Neural crest cell (in vitro differentiated cells): ENCODE measurements at places on chromosomes 6 and 20. TPM values are rescaled to one million over a fixed set of nuclear protein-coding genes. Genes with fewer than 3 reads are reported as not detected.
A peak's percentile ranks its signal among the peaks of the same experiment; 100 is the strongest.

DNA sequence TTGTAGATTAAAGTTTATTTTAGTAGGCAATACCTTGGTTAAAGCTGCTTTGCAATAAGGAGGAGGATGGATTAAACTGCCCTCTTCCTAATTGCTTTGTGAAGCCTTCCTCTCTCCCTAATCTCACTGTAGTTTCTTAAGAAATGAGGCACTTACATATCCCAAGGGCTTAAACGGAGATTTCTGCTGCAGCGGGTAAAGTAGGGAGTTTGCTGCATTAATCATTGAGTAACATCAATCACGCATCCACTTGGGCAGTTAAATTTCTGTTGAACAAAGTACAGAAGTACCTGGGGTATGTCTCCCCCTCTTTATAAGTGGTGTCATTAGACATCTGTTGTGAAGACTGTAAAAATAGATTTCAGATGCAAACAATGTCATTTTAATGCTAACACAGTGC lies 29.5 kb upstream of the ARID1B start:
- no peak overlapping the region for H3K27ac ChIP-seq
- H3K4me1 ChIP-seq = no peaks in the 10 kb centered on the region
- DNase-seq = no peak
- no peak overlapping the region for H3K4me3 ChIP-seq

- no peaks in the 10 kb centered on the region for H3K27me3 ChIP-seq
- H3K36me3 ChIP-seq = no peaks in the 10 kb centered on the region
- H3K27ac ChIP-seq = peak overlapping the region; percentile 21
- DNase-seq = no peak
- H3K4me1 ChIP-seq = peaks cover 6% of the 10 kb centered on the region
Observed at GRCh38 chr20:8809107-8809953, 259.6 kb upstream of the PLCB4 start.

DNA sequence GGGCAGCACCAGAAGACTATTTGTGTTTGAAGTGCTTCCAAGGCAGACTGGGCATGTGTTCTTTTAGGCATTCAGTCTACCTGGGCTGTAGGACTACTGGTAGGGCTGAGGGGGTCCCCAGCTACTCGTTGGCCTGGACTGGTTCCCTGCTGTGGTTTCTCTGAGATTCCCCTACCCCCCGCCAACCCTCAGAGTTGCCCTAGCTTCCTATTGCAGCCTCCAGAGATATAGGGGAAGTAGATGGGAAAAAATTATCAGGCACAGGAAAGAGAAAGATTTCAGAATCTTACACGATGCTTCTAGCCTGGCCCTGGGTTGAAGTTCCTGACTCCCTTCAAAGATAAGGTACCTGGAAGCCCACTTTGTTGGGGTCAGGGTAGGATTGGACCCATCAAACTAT lies 22.5 kb downstream of the BRPF3 start:
- H3K4me3 ChIP-seq = no peak overlapping the region
- peak overlapping the region; percentile 57 for H3K27ac ChIP-seq
- H3K4me1 ChIP-seq = no peaks in the 10 kb centered on the region

GRCh38 chr6:497258-497657 lies 105.7 kb downstream of the IRF4 start:
- DNase-seq = no peak
- H3K36me3 ChIP-seq = peaks cover 25% of the 10 kb centered on the region
- H3K4me1 ChIP-seq = no peaks in the 10 kb centered on the region
- H3K27me3 ChIP-seq = no peaks in the 10 kb centered on the region
- H3K27ac ChIP-seq = no peak overlapping the region

- peaks cover 10% of the 10 kb centered on the region for H3K4me1 ChIP-seq
- peaks cover 12% of the 10 kb centered on the region for H3K36me3 ChIP-seq
- DNase-seq = no peak
- no peak overlapping the region for H3K4me3 ChIP-seq
- no peak overlapping the region for H3K27ac ChIP-seq
- no peaks in the 10 kb centered on the region for H3K27me3 ChIP-seq
Observed at GRCh38 chr6:142444376-142444775, 142.6 kb downstream of the ADGRG6 start.

Gene SMLR1
- total RNA-seq = not detected in 2 replicates

Gene ZSCAN16
- total RNA-seq = 11.1 and 11.8 TPM in 2 replicates

- H3K4me3 ChIP-seq = peak overlapping the region; percentile 80
- no peak for DNase-seq
- H3K27me3 ChIP-seq = peaks cover 25% of the 10 kb centered on the region
- peaks cover 13% of the 10 kb centered on the region for H3K4me1 ChIP-seq
- no peak overlapping the region for H3K27ac ChIP-seq
Observed at GRCh38 chr6:7050004-7050403, 57.8 kb upstream of the RREB1 start.

DNA sequence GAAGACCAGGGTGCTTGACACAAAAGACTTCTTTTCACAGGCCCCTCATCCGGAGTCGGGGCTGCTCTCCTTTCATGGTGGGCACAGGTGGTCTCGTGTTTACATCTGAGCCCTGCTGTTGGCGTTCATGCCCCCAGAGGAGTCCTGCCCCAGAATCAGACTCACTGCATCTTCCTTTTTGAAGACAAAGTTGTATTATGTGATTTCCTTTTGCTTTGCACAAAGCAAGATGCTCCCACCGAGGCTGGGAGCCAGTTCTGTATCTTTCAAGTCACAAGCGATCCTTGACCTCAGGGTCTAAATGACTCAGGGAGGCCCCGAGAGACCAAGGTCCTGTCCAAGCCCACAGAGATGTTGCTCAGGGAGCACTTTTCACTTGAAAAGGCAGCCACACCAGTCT lies 330.5 kb downstream of the THBS2 start:
- no peak overlapping the region for H3K4me3 ChIP-seq
- peaks cover 2% of the 10 kb centered on the region for H3K36me3 ChIP-seq
- DNase-seq = no peak
- no peaks in the 10 kb centered on the region for H3K27me3 ChIP-seq

Gene JPH2
- total RNA-seq = 0.07 TPM in 1 of 2 replicates, not detected in the other

Gene ISM1
- 0.33 and 0.34 TPM in 2 replicates for total RNA-seq

- H3K27ac ChIP-seq = peak overlapping the region; percentile 68
- no peak for DNase-seq
- H3K36me3 ChIP-seq = peaks cover 2% of the 10 kb centered on the region
- no peaks in the 10 kb centered on the region for H3K27me3 ChIP-seq
- H3K4me1 ChIP-seq = peaks cover 15% of the 10 kb centered on the region
Observed at GRCh38 chr6:14472986-14473337, 355.4 kb downstream of the CD83 start.

GRCh38 chr20:22909436-22909835 lies 125.7 kb upstream of the SSTR4 start:
- no peak overlapping the region for H3K4me3 ChIP-seq
- H3K27ac ChIP-seq = no peak overlapping the region
- H3K27me3 ChIP-seq = peaks cover 24% of the 10 kb centered on the region
- no peaks in the 10 kb centered on the region for H3K4me1 ChIP-seq
- DNase-seq = no peak
- H3K36me3 ChIP-seq = peaks cover 4% of the 10 kb centered on the region

Gene SYNDIG1
- total RNA-seq = 0.49 and 0.75 TPM in 2 replicates

Gene SRMS
- not detected in 2 replicates for total RNA-seq

GRCh38 chr6:134322216-134322615 lies 4.3 kb upstream of the SGK1 start:
- H3K27ac ChIP-seq = no peak overlapping the region
- no peak overlapping the region for H3K4me3 ChIP-seq
- no peak for DNase-seq
- H3K27me3 ChIP-seq = peaks cover 32% of the 10 kb centered on the region
- peaks cover 12% of the 10 kb centered on the region for H3K4me1 ChIP-seq

Gene FRK
- 0.11 and 0.12 TPM in 2 replicates for total RNA-seq

DNA sequence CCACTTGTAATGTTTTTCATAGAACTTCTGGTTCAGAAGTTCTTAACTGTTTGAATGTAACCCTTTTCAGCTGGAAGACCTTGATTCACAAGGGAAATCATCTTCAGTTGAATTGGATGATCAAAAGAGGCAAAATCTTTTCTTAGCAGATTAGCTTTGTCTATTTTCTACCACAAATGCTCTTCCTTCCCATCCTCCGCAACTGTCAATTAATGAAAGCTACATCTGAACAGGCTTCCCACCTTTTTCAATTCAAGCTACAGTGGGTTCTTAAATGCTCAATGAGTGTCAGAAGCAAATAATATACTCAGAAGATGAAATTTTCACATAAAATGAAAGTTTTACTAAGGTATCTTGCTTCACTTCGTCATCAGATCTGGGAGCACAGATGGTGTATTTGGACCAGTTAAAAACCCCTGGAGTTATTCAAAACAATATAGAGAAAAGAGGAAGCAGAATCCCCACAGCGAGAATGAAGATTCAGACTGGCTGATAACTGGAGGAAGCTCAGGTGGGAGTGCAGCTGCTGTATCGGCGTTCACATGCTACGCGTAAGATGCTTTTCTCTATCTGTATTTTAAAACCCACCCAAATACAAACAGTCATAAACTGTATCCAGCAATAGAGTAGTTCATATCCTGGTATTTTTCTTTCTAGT lies 19.4 kb downstream of the QRSL1 start:
- DNase-seq = no peak
- H3K4me1 ChIP-seq = no peaks in the 10 kb centered on the region
- no peaks in the 10 kb centered on the region for H3K27me3 ChIP-seq
- peaks cover 21% of the 10 kb centered on the region for H3K36me3 ChIP-seq
- H3K4me3 ChIP-seq = no peak overlapping the region
- no peak overlapping the region for H3K27ac ChIP-seq

GRCh38 chr6:53441761-53442160 lies 93.0 kb upstream of the ELOVL5 start:
- no peaks in the 10 kb centered on the region for H3K36me3 ChIP-seq
- peaks cover 27% of the 10 kb centered on the region for H3K4me1 ChIP-seq
- no peak overlapping the region for H3K27ac ChIP-seq
- no peak for DNase-seq
- no peak overlapping the region for H3K4me3 ChIP-seq

GRCh38 chr20:57941604-57942381 lies 232.0 kb upstream of the PMEPA1 start:
- no peak overlapping the region for H3K4me3 ChIP-seq
- H3K4me1 ChIP-seq = no peaks in the 10 kb centered on the region
- peaks cover 2% of the 10 kb centered on the region for H3K27me3 ChIP-seq
- no peak for DNase-seq
- H3K36me3 ChIP-seq = no peaks in the 10 kb centered on the region
- peak overlapping the region; percentile 81 for H3K27ac ChIP-seq

- H3K27ac ChIP-seq = no peak overlapping the region
- peaks cover 14% of the 10 kb centered on the region for H3K4me1 ChIP-seq
- H3K36me3 ChIP-seq = no peaks in the 10 kb centered on the region
Observed at GRCh38 chr6:5468586-5468985, 207.3 kb downstream of the FARS2 start.

Gene PROKR2
- not detected in 2 replicates for total RNA-seq

GRCh38 chr6:32982702-32983492 lies 14.5 kb downstream of the BRD2 start:
- H3K4me1 ChIP-seq = peaks cover 19% of the 10 kb centered on the region
- peaks cover 21% of the 10 kb centered on the region for H3K36me3 ChIP-seq
- H3K27me3 ChIP-seq = peaks cover 15% of the 10 kb centered on the region
- no peak overlapping the region for H3K27ac ChIP-seq
- DNase-seq = no peak

Gene OSER1
- 26.6 and 29.8 TPM in 2 replicates for total RNA-seq

GRCh38 chr6:11161031-11161956 lies 49.8 kb upstream of the ERVFRD-1 start:
- no peaks in the 10 kb centered on the region for H3K36me3 ChIP-seq
- H3K4me3 ChIP-seq = no peak overlapping the region
- peaks cover 33% of the 10 kb centered on the region for H3K4me1 ChIP-seq
- H3K27ac ChIP-seq = peak overlapping the region; percentile 55
- no peak for DNase-seq

Gene SALL4
- 90.7 and 91.1 TPM in 2 replicates for total RNA-seq

DNA sequence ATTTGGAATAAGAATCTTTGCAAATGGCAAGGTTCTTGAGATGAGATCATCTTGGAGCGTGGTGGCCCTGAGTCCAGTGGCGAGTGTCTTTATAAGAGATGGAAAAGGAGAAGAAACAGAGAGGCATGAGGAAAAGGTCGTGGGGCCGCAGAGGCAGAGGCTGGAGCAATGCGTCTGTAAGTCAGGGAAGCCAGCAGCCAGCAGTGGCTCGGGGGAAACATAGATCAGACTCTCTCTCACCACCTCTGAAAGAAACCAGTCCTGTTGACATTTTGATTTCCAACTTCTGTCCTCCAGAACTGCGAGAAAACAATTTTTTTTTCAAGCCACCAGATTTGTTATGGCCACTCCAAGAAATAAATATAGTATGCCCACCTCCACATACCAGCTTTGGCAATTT lies 226.6 kb downstream of the TFAP2C start:
- H3K27ac ChIP-seq = no peak overlapping the region
- H3K4me1 ChIP-seq = peaks cover 25% of the 10 kb centered on the region
- no peak for DNase-seq
- no peaks in the 10 kb centered on the region for H3K36me3 ChIP-seq
- H3K4me3 ChIP-seq = no peak overlapping the region
- H3K27me3 ChIP-seq = peaks cover 29% of the 10 kb centered on the region

GRCh38 chr6:169559592-169559991 lies 142.2 kb downstream of the WDR27 start:
- no peak overlapping the region for H3K4me3 ChIP-seq
- H3K27ac ChIP-seq = no peak overlapping the region
- H3K4me1 ChIP-seq = no peaks in the 10 kb centered on the region
- no peak for DNase-seq
- H3K36me3 ChIP-seq = peaks cover 20% of the 10 kb centered on the region

Gene ADGRB3
- 5.0 and 5.1 TPM in 2 replicates for total RNA-seq

DNA sequence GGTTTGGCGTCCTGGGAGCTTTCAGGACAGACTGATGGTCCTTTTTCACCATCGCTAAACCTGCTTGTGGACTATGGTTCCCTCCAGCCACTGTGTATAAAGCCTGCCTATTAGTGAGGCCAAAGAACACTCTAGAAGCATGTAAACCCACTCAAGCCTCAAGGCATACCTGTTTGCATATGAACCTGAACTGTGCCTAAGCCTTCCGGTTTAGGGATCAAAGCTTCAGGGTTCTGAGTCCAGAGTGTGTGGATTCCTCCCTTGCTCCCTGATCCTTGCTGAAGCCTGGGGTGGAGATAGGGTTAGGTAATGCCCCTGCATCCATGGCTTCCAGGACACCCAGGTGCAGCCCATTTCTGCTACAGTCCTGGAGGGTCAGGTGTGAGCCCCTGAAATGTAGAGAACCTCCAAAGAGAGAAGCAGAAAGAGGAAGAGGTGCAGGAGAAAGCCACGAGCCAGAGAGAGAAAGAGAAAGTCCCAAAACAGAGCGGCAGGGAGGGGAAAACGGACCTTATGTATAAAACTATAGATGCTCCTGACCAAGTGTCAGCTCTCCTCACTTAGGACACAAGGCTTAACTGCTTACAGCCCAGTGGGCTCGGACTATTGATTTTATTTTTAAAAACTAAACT lies 93.3 kb downstream of the SCML4 start:
- no peaks in the 10 kb centered on the region for H3K36me3 ChIP-seq
- no peak for DNase-seq
- H3K27me3 ChIP-seq = no peaks in the 10 kb centered on the region
- peak overlapping the region; percentile 57 for H3K27ac ChIP-seq
- H3K4me1 ChIP-seq = peaks cover 5% of the 10 kb centered on the region

GRCh38 chr6:87907521-87907920 lies 140.1 kb upstream of the SPACA1 start:
- no peak overlapping the region for H3K27ac ChIP-seq
- H3K4me3 ChIP-seq = no peak overlapping the region
- no peaks in the 10 kb centered on the region for H3K36me3 ChIP-seq
- H3K27me3 ChIP-seq = no peaks in the 10 kb centered on the region
- DNase-seq = no peak
- peaks cover 56% of the 10 kb centered on the region for H3K4me1 ChIP-seq
